ENCODE measurements at places on chromosomes 12 and 14.

DNA sequence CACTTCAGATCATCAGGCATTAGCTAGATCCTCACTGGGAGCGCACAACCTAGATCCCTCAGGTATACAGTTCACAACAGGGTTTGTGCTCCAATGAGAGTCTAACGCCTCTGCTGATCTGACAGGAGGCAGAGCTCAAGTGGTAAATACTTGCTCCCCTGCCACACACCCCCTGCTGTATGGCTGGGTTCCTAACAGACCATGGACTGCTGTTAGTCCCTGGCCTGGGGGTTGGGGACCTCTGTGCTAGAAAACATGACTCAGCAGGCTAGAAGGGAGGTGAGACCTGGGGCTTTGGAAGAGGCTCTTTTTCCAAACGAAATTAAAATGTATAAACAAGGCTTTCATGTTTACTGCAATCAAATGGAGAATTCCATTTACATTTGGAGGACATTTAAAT, 691.1 kb downstream of the FLRT2 start:
- no peak for DNase-seq

- no peak for DNase-seq
Observed at GRCh38 chr12:70605976-70606375, 31.3 kb downstream of the PTPRB start.

DNA sequence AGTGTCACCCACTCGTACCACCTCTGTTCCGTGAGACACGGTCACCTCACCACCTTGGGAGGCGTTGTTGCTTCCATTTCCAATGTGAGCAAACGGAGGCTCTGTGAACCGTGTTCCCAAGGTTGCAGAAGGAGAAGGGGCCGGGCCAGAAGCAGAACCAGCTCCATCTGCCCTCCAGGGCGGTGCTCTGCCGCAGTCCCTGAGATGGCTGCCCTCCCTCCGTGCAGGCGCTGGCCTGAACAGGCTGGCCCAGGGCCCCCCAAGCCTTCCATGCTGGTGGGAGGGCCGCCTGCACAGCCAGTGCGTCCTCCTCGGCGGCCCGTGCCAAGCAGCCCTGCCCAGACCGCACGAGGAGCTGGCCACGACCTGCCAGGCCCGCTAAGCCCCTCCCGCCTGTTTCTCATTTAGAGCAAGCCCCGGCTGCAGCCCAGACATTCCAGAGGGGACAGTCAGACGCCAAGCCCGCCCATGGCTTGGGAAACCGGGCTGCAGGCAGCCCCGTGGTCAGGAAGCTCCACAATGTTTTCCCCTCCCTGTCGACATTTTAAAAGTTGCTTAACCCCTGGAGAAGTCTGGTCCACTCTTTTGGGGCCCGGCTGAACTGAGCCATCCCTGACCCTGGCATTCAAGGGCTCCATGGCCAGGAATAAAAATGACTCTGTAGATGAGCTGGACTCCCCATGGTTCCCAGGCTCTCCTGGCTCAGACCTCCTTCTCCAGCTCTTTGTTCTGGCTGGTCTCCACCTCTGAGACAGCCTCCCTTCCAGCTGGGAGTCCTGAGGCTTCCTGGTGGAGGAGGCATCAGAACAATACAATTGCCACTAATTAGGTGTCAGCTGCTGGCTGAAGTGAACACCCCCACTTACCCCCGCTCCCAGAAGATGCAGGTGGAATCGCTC, 236.0 kb downstream of the BCL11B start:
- DNase-seq = no peak

DNA sequence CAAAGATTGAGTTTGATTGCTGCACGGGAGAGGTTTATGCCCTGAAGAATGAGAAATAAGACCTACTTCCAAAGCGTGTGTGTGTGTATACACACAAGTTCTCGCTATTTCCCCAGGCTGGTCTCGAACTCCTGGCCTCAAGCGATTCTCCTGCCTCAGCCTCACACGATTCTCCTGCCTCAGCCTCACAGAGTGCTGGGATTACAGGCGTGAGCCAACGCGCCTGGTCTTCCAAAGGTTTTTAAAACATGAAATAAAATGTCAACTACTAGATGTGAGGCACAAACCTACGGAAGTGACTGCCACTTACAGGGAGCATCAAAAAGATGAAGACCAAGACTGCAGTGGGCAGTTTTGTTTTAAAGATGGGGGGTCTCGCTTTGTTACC, 622 bp upstream of the WASHC3 start:
- no peak for DNase-seq

DNA sequence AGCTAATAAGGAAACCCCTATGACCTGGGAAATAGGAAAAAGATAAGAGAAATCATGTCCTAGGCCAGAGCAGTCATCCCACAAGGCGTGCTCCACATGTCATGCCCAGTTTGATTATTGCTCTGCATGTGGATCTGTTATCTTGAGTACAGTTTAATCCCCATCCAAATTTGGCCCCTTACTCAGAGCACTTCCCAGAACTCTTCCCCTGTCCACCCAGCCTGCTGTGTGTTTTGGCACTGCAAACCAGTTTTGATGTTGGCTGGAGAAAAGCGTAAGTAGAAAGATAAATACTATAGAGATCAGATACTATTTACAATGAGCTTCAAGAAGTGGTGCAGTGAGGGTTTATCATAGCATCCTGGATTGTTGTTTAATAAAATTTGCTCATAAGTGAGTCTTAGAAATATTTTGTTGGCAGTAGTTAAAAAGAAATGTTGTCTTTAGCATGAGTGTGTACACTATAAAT, 83.8 kb downstream of the PTPRB start:
- DNase-seq = no peak

- no peak for DNase-seq
Observed at GRCh38 chr14:99401621-99402284, 78.9 kb downstream of the SETD3 start.

GRCh38 chr12:12270226-12270625, 3.4 kb upstream of the LRP6 start:
- no peak for DNase-seq

GRCh38 chr14:69392481-69392880, 5.6 kb downstream of the ERH start:
- no peak for DNase-seq

DNA sequence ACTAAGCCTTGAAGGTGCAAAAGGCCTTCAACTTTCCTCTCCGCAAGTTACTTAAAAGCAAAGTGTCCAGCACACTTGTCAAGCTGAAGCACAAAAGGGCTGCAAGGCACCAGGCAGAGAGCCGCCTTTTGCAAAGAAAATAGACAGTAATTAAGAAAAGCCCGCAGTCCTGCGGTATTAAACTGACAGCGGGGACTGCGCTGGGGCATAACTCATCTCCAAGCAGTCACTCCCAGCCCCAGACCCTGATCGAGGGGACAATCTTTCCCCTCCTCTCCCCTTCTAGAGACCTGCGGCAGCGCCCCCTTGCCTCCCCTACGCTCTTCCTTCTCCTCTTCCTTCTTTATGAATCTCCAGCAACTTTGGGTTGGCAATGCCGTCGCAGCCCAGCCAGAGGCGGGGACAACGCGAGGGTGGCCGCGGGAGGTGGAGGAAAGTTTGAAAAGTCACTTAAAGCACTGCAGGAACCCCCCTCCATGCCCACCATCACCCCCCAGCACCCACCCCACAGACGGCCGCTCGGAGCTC, 200.9 kb upstream of the CAND1 start:
- DNase-seq = no peak

- DNase-seq = no peak
Observed at GRCh38 chr12:68462803-68463202, 130.6 kb upstream of the MDM1 start.

- DNase-seq = no peak
Observed at GRCh38 chr14:63296060-63296563, 22.6 kb downstream of the GPHB5 start.

DNA sequence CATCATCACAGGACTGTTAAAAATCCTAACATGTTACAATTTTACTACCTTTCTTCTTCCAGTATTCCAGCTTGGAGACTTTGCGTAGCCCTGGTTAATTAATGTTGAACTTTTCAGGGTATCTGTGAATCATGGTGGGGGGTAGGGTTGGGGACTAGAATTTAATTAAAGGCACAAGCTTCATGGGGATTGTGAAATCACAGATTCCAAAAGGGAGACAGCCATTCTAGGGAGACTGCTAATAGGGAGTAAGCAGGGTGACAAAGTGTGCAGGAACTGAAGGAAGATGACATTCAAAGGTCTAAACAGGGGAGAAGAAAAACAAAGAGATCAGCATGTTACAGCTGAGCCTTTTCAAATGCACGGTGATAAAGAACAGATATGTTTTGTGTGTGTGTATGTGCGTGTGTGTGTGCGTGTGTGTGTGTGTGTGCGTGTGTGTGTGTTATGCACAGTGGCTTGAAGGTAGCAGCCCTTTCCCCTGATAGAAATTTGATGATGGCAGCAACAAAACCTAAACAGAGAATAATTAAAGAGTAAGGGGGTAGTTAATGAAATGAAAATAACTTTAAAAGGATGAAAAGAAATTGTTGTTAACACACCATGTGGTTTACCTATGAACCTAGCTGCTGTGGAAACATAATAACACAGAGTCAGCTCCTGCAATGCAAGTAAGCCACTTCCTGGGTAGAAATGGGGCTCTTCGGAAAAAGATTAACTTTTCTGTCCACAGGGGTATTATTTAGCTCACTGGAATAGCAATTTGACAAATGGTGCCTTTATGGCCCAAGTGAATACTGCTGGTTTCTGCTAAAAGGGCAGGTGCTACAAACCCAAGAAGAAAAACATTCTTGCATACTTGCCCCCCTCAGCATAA, 581.7 kb downstream of the DIO2 start:
- DNase-seq = no peak

DNA sequence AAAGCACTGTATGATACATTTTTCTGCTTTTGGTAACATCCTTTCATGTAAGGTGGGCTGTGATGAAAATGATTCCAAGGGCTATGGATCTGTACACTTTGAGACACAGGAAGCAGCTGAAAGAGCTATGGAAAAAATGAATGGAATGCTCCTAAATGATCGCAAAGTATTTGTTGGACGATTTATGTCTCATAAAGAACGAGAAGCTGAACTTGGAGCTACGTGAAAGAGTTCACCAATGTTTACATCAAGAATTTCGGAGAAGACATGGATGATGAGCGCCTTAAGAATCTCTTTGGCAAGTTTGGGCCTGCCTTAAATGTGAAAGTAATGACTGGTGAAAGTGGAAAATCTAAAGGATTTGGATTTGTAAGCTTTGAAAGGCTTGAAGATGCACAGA, 22.1 kb upstream of the SRGAP1 start:
- DNase-seq = no peak

DNA sequence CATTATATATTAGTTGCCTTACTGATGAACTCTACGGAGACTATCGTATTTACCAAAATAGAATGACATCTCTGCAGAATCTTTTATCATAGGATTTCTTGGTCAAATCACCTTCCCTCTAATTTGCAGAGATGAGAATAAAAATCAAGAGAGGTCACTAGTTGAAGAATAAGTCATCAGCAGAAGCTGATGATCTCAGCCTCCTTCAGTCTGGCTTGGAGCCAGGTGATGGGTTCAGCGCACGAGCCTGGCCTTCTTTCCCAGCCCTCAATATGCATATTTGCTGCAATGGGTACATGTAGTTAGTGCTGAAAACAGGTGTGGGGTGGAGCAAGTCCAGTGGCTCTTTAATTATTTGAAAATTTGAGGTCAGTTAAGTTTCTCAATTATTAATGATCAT, 19.2 kb upstream of the EMP1 start:
- no peak for DNase-seq
